ENCODE measurements at places on chromosomes 11 and 22. TPM values are rescaled to one million over a fixed set of nuclear protein-coding genes. Genes with fewer than 3 reads are reported as not detected.
A peak's percentile ranks its signal among the peaks of the same experiment; 100 is the strongest.

DNA sequence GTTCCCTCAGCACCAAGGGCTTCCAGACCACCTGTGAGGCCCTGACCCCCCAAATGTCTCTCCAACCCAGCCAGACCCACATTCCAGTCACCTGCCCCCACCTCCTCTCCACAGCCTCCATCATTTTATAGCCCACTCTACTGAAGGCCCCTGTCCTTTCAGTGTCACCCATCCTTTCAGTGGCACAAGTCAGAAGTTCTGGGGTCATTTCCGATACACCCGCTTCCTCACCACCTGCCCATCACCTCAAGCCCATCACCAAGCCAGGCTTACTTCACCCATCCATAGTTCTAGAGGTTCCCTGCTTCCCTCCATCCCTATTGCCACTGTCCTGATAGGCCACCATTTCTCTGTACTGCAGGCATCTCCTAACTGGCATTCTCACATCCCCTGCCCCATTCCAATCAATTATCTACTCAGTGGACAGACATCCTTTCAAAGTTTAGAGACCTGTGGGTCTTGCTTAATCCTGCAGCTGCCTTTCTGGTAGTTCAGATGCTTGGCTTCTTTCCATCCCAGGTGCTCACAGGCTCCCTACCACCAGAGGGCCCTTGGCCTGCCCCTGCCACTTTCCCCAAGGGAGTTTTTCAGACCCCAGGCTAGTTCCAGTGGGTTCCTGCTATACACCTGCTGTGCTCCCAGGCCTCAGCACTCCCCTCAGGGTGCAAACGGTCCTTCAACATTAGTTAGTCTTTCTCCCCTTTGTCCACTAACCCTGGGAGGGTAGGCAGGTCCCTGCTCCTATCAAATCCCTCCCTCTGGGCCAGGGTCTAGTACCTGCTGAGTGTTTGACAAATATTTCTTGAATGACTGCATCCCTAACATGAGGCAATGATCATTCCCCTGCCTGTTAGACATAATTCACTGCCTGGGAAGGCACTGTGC lies 7.6 kb downstream of the KCNQ1OT1 start:
- DNase-seq: peak; percentile 59

GRCh38 chr22:50270666-50271394 lies 650 bp upstream of the MAPK11 start:
- peak; percentile 99 for DNase-seq

DNA sequence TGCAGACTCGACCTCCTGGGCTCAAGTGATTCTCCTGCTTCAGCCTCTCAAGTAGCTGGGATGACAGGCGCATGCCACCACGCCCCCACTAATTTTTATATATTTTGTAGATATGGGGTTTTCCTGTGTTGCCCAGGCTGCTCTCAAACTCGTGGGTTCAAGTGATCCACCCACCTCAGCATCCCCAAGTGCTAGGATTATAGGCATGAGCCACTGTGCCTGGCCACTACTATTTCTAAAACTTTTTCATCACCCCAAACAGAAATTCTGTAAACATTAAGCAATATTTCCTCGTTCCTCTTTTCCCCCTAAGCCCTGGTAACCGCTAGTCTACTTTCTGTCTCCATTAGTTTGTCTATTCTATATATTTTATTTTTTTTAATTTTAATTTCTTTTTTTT lies 9.0 kb upstream of the ATG16L2 start:
- DNase-seq: no peak

GRCh38 chr22:24834845-24835570 lies 29.0 kb downstream of the SGSM1 start:
- no peak for DNase-seq

GRCh38 chr11:33110083-33110482 lies 51.2 kb downstream of the CSTF3 start:
- DNase-seq: no peak

DNA sequence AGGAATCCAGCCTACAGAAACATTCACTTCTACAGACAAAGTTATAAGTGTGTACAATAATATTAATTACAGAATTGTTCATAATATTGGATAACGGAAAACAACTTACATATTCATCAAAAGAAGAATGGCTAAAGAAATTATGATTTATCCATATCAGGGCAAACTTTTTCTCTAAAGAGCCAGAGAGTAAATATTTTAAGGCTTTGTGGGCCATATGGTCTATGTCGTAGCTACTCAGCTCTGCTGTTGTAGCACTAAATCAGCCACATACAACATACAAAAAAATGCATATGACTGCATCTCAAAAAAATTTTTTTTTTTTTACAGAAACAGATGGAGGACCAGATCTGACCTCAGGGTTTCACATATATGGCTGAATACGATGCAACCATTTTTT lies 96.7 kb upstream of the GALNT18 start:
- DNase-seq: no peak

DNA sequence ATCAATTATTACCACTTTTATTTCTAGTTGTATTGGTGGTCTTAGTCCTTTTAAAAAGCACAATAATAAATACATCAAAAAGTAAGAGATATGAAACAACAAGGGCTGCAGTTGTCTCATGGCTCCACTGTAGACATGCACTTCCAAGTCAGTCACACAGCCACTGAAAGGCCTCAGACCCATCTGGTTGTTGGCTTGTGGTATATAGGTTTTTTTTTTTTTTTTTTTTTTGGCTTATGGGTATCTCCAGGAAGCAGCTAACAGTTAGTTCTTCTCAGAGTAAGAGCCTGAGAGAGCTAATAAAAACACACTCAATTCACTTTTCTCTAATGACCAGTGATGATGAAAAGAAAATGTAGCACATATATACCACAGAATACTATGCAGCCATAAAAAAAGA lies 6.0 kb upstream of the OR52E6 start:
- no peak for DNase-seq

DNA sequence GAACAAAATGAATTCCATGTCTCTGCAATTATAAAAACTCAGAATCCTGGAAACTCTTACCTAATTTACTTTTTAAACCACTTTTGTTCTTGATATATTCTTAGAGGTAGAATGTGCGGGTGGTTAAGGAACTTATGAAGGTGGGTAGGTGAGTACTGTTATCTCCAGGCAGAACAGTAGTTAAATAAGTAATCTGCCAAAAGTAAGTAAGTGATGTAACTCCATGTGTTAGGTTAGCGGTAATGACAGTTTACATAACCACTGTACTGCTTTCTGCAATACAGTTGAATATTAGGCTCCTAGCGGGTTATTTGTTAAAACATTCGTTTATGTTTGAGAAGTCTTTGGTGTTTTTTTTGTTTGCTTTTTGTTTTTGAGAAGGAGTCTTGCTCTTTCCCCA lies 7.1 kb downstream of the LARGE1 start:
- DNase-seq: no peak

- no peak for DNase-seq
These were observed 15.4 kb downstream of the DSCAML1 start for GRCh38 chr11:117781627-117782026.

- no peak for DNase-seq
These were observed 49.9 kb upstream of the TRIM77 start for GRCh38 chr11:89660234-89660633.

GRCh38 chr11:113105592-113105991 lies 144.4 kb downstream of the NCAM1 start:
- no peak for DNase-seq

DNA sequence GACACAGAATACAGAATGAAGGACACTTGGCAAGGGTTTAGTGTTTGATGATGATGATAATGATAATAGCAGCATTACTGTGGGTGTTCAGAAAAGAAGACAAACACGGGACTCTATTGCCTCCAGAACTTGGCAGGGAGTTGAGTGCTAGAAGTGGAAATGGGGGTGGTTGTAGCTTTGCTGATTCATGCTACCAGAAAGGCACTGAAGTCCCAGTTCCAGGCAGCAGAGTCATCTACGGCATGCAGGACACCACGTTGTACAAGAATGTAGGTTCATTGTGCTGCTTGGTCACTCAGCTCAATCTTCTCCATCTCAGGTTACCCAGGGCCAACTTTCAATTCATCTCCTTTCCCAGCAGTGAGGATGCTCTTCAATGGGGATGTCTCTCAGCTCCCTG lies 115.7 kb downstream of the NTM start:
- no peak for DNase-seq

DNA sequence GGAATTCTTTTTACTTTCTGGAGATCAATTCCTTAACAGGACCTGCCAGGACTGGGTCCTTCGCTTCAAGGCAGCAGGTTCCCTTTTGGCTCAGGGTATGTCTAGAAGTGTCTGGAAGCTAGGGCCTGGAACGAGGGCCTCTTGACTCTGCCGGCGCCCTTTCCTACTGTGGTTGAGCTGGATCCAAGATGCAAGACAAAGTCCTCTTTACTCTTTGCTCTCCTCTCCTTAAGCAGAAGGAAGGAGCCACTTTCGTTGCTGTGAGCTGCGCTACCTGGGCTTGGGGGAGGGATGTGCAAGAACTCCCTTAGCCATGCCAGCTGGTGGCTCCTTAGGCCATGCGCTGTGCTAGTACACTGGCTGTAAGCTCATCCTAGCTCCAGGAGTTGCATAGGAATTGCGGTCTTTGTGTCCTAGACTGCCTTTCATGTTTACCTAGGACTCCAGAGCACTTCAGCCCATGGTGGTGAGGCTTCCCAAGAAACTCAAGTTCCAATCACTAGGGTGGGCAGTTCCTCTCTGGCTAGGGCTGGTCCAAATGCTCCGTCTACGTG lies 18.1 kb downstream of the GLB1L2 start:
- no peak for DNase-seq

Gene OR51I1
- not detected for total RNA-seq

Gene CLMP
- 210 TPM for total RNA-seq

Gene NUDT8
- 4.7 TPM for total RNA-seq

Gene ST14
- under 0.01 TPM for total RNA-seq

Gene ANO9
- total RNA-seq: under 0.01 TPM

Gene FOLR1
- total RNA-seq: under 0.01 TPM

Gene YPEL4
- 0.72 TPM for total RNA-seq

Gene OR52E8
- not detected for total RNA-seq

Gene RHBDD3
- total RNA-seq: 25.0 TPM
